Suppressor macrophage treated with lipopolysaccharide for 4 hours (primary cell): ENCODE measurements at places on chromosomes 1 and 21.
A peak's percentile ranks its signal among the peaks of the same experiment; 100 is the strongest.

- no peak for DNase-seq
These were observed 67.2 kb downstream of the SCCPDH start for GRCh38 chr1:246791303-246791918.

DNA sequence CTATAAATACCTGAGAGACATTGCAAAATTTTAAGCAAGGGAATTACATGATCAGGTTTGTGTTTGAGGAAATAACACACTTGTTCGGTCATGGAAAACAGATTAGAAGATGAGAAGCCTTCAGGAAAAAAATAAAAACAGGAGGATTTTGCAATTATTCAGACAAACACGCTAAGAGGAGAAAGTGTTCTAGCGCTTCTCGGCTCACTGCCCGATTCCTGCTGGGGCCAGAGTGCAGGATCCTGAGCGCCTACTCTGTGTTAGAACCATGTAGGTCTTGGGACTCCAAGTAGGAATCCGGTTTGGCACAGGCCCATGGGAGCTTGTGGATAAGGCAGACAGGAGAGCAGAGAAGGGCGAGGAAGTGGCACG lies 8.1 kb upstream of the PRELP start:
- no peak for DNase-seq

GRCh38 chr1:222413991-222414549 lies 133.8 kb downstream of the HHIPL2 start:
- DNase-seq: no peak

DNA sequence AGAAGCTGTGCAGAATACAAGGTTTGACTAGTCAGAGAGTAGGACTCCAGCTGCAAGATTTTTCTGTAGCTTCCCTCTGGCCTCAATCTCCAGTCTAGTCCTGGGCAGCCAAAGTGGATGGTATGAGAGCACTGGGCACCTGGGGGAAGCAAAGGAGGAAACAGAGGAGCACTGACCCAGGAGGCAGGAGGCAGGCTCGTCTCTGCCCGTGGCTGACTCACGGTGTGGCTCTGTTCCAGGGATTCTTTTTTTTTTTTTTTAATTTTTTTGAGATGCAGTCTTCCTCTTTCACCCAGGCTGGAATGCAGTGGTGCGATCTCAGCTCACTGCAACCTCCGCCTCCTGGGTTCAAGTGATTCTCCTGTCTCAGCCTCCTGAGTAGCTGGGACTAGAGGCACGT lies 4.1 kb upstream of the NPPB start:
- peak; percentile 19 for DNase-seq

- DNase-seq: peak; percentile 85
These were observed 709 bp downstream of the NECTIN4 start for GRCh38 chr1:161088587-161089110.

DNA sequence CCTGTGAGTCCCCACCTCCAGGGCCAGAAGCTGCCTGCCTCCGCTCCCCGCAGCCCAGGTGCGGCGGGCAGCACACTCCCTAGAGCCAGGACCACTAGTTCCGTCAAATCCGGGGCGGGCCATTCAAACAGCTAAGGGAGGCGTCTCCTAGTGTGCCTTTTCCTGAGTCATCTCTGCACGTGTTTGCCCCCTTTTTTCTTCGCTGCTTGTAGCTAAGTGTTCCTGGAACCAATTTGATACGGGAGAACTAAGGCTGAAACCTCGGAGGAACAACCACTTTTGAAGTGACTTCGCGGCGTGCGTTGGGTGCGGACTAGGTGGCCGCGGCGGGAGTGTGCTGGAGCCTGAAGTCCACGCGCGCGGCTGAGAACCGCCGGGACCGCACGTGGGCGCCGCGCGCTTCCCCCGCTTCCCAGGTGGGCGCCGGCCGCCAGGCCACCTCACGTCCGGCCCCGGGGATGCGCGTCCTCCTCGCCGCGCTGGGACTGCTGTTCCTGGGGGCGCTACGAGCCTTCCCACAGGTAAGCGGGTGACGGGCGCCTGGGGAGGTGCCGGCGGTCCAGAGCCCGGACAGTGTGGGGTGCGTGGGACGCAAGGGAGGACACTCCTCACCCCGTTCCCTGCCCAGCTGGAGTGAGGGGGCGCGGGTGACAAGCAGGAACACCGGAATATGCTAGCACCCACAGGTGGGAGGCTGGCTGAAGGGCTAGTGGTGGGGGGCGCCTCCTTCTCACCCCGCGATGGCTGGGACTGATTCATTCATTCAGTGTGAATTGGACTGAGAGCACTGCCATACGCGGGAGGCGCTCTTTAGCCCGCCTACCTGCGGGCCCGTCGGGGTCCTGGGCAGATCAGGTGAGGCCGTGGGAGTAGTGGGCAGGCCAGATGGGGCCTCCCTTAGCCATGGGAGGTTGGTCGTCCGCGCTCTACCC lies at the start of gene TNFRSF8:
Gene TNFRSF8 (plus strand): TSS at position 163 of the 932 bp plus-strand sequence. CDS start 296 bp downstream, at position 459.
- no peak for DNase-seq

DNA sequence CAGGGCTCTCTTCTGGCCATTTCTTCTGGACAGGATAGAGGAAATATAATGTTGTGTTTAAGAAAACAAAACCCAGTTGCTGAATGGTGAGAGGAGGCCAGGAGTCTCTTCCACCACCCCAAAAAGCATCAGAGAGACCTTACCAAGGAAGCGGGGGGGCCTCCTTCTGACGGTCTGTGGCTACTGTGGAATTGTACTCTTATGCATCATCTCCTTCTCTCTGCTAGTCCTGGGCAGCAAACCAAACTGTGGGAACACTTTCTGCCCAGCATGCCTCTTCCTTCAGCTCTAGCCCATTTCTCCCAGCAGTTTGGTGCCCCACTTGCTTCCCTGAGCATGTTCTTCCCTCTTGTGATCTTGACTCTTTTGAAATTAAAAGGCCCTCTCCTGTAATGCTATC lies 157.7 kb downstream of the HHIPL2 start:
- DNase-seq: no peak

- no peak for DNase-seq
These were observed 223.0 kb downstream of the PBX1 start for GRCh38 chr1:164781972-164782371.

GRCh38 chr1:156276532-156276931 lies 6.1 kb downstream of the SMG5 start:
- peak; percentile 18 for DNase-seq

GRCh38 chr21:16309250-16309971 lies 579.6 kb downstream of the USP25 start:
- no peak for DNase-seq

DNA sequence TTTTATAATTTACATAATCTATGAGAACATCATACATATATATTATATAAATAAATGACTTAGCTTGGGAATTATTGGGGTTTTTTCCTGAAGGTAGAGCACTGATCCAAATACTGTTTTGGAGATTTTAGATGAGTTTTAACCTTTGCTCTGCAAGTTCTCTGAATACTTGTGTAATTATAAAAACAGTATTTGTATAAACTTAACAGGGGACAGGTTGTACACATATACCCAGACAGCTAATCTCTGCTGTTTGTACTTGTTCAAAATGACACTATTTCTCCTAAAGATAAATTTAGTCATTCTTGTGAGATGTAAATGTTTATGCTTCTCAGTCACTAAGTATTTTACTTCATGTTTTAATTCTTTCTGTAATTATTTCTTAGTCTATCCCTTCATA lies 8.7 kb downstream of the AGL start:
- DNase-seq: no peak

DNA sequence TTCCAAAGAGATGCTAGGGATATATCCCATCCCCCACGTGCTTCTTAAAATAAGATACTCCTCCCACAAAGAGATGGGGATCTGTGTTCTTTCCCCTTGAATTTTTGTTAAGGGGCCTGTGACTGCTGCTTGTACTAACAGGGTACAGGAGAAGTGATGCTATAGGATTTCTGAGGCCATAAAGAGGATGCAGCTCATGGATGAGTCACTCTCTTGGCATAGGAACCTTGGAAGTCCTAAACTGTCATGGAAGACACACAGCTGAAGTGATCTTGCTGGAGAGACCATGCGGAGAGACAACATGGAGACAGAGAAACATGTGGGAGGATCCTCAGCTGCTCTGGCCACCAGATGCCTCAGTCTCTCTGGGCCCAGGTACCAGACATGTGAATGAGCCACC lies 157.2 kb downstream of the S1PR1 start:
- DNase-seq: no peak

DNA sequence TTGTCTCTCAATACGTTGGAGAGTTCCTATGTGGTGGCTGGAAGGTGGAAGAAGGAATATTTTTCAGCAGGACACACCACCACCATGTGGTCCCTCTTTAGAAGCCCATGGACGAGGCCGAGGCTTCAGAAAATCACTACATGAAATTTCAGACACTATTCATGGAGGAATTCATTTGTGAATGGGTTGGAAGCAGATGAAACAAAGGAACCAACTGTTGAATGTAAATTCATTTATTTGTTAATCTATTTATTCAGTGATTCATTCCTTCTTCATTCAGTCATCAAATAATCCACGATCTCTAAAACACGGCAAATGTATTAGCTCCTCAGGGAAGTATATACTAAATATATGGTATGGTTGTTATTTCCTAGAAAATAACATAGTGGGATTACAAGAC lies 12.2 kb downstream of the SLC35F3 start:
- no peak for DNase-seq

DNA sequence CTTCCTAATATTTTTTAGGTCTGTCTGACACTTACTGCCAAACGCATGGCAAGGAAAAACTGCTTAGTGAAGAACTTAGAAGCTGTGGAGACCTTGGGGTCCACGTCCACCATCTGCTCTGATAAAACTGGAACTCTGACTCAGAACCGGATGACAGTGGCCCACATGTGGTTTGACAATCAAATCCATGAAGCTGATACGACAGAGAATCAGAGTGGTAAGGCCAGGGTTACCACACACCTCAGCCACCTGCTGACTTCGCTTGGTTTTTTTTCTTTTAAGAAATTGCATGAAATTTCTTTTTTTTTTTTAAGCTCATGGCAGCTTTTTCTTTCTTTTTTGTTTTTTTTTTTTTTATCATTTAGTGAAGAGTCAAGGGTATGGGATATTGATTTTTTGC lies 17.2 kb downstream of the ATP1A1 start:
- DNase-seq: no peak

GRCh38 chr1:182229451-182229850 lies 162.1 kb downstream of the GLUL start:
- no peak for DNase-seq

DNA sequence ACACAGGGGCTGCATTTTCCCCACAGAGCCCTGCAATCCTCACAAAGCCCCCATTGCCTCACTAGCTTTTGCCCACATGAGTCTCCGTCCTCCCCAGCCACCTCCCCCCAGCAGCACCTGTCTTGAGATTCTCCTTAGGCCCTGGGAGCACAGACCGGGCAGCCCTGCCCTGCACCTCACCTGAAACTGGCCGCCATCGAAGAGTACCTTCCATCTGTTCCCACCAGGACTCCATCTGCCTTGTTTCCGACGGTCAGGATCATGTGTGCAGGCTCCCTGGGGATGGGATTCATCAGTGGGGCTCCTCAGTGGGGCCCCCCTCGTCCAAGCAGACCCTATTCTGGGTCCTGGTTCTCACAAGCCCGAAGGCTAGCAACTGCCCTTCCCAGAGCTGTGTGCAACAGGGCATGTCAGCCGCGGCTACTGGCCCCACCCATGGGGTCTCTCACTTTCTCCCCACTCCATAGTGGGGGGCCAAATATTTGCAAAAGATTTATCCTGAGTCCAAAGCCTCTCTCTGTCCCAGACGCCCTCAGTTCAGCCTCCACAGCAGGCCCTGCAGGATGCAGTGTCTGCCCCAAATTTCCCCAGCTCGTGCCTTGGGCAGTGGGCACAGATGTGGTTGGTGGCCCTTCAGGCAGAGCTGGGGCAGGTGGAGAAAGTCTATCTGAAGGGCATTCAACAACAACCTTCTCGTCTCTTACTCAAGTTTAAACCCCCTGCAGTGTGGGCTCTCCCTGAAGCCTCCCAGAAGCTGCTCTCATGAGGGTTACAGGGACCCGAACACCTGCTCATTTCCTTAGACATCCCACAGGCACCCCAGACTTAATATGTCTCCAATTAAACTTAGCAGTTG lies 4.8 kb downstream of the PDZK1IP1 start:
- DNase-seq: no peak
